ENCODE measurements at places on chromosomes 5 and 9.

GRCh38 chr9:2180704-2181103, 165.6 kb downstream of the SMARCA2 start:
- DNase-seq, result no peak

- DNase-seq, result no peak
Observed at GRCh38 chr5:139565411-139566305, 4.5 kb downstream of the UBE2D2 start.

DNA sequence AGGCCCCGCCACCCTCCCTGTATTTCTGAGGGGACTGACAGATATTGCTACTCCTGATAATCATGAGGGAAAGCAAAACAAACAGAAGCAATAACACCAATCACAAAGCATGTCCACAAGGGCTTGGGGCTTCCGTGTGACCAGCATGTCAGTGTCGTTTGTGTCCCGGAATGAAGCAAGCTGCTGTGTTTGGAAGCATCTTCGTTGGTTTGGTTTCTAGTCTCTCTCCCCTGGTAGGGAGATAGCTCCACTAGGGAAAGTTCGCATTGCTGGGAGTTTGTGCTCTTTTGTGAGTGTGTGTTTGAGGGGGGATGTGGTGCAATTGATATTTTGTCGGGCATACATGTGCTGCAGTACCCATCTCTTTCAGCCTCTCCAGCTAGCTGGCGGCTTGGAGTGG, 1.4 kb downstream of the GRIA1 start:
- no peak for DNase-seq

- no peak for DNase-seq
Observed at GRCh38 chr9:132645711-132646110, 24.1 kb downstream of the DDX31 start.

DNA sequence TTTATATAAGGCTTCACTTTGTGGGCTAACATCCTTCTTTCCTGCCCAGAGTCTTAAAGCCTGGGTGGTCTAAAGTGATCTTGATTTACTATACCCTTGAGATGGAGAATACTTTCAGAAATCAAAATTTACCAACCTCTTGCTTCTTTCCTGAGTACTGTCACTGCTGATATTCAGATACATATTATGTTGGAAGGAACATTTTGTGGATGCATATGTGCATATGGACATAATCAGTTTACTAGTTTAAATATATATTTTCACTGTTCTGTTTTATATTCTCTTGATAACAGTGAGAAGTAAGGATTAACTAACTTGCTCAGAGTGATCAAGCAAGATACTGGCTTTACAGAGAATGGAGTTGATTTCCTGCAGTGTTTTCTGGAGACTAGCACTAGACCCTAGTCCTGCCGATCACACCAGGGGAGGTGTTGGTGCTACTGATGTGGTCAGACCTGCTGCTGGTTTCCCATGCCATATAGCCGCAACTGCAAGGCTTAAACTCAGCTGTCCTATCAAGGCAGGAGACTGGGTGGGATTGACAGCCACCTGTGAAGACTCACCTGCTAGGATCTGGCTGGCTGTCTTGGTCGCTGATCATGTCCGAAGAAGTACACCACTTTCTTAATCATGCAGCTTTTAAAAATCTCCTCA, 57.6 kb downstream of the SLF1 start:
- DNase-seq, result no peak
